ENCODE measurements at places on chromosomes 6 and 20.

DNA sequence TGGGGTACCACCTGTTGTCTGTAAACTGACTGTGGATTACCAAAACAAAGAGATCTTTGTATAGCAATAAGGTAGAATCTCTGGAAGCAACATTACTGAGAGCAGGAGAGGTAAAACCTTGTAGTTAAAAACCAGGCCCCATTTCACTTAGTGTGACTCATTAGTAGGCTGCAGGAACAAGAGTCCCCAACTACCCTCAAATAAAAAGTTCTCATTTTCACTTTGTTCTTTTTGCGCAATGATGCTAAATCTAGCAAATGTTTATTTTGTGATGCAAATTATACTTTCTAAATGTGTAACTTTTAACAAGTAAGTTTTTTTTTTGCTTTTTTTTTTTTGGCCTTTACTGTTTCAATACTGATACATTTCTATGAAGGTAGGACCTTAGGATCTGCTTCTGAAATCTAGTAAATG, 67.1 kb downstream of the ESF1 start:
- no peak for DNase-seq

GRCh38 chr20:32674362-32674789, 635 bp upstream of the C20orf203 start:
- no peak for DNase-seq

GRCh38 chr20:34922654-34923381, 32.8 kb downstream of the GSS start:
- DNase-seq, result peak; percentile 11

- DNase-seq, result no peak
Observed at GRCh38 chr20:31833130-31833930, 12.1 kb downstream of the FOXS1 start.

- DNase-seq, result no peak
Observed at GRCh38 chr6:144353871-144354314, 68.8 kb downstream of the UTRN start.

- no peak for DNase-seq
Observed at GRCh38 chr6:135831016-135831415, 20.5 kb upstream of the PDE7B start.

DNA sequence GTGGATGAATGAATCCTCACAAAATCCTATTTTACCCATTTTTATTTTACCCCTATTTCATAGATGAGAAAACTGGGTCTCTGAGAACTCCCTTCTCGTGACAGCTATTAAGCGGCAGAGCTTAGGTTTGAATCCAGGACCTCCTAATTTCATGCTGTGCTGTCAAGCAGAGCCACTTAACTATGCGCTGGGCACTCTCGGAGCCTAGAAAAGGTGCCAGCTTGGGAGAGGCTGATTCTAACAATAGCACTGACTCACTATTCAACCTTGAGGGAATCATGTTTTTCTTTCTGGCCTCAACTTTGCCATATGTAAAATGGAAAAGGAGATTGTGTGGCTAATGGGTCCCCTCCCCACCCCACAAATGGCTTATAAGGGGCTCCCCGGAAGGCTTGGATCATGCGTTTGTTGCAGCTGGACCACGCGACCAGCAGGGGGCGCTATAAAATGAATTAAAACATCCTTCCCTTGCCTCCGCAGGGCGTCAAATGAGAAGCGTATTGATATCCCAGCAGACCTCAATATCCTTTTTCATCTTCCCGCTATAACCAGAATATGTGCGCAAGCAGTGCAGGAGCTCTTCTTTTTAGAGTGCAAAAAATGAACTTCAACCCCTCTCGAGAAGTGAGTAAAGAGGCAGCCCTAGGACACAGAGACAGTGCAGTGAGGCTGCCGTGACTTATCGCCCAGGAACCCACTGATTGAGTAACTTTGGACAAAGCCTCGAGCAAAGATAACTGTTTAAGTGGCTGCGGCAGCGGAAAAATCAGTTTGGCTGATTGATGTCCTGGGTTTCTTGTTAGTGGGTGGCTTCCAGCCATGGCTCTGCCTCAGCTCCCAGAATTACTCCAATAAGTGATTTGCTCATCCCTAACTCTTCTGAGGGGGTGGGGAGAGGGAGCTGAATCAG, 12.8 kb upstream of the PDYN start:
- no peak for DNase-seq

Measured in thoracic aorta (tissue), 2 donors.